Activated T-cell treated with anti-CD3 and anti-CD28 coated beads for 48 hours (primary cell): ENCODE measurements at places on chromosomes 4 and X.

DNA sequence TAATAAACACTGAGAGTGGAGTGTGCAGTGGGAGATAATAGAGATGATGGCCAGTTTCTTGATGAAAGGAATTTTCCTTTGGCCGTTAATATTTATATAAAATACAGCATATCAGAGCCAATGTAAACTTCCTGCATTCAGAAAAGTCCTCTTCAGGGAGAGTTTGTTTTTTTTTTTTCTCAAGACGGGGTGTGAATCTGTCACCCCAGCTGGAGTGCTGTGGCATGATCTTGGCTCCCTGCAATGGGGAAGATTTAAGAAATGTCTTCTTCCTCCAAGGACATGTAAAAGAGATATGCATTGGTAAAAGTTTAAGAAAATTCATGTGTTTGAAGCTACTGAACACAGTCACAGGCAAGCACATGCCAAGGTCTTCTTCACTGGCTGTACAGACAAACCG, 25.4 kb upstream of the TBC1D9 start:
- no peak for DNase-seq

GRCh38 chr4:149017002-149017734, 575.0 kb upstream of the NR3C2 start:
- no peak for DNase-seq

DNA sequence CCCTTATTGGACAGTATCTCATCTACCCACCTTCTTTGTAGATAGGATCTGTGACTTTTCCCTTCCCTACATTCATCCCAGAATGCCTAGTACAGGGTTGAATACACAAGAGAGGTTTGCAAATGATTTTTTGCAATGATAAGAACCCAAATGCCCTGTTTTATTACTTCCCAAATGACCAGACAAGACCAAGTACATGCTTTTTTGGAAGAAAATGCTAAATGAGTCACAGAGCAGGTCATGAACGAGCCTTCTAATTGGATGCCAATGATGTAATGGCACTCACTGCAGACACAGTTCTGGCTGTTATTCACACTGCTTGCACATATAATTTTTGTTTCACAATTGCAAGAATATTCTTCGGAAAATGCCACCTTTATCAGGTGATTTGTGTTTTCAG, 17.8 kb upstream of the GABRQ start:
- DNase-seq, result no peak

- DNase-seq, result no peak
Measured at GRCh38 chr4:135207531-135207930, 1005.9 kb upstream of the PABPC4L start.

- DNase-seq, result no peak
Measured at GRCh38 chr4:149638073-149638472, 177.6 kb downstream of the IQCM start.

GRCh38 chr4:3384391-3384770, 57.4 kb upstream of the HGFAC start:
- DNase-seq, result no peak

DNA sequence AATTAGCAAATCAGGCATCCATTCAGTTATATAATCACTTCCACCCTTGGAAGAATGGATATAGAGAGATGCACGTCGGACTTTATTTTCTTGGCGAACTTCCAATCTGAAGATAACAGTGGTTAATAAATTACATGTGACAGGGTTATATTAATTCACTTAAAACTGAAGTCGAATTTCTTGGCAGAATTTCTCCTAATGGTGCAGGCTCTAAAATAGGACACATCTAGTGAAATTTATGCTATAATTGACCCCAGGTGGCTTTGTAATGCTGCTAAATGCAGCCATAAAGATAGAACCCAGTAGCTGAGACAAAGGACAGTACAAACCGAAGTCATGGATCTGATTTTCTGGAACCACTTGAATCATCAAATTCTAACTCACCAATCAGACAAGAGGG, 20.8 kb upstream of the SLC10A4 start:
- no peak for DNase-seq

DNA sequence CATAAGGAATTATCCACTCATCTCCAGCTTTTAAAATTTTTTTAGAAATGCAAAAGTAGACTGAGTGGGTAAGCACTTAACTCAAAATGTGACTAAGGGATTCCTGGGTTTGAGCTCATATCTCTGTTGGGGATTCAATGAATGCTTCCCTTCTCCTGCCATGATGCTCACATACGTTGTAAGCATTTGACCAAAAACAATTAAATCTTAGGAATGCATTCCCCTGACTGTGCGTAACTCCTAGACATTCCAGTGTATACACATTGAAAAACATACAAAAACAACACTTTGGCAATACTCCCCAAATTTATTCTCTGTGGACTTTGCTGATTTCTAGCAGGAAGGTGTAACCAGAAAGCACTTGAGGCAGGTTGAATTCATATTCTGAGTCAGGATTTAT, 29.8 kb downstream of the SPANXA2 start:
- DNase-seq, result no peak

- no peak for DNase-seq
Measured at GRCh38 chr4:48299560-48299959, 29.9 kb upstream of the TEC start.

DNA sequence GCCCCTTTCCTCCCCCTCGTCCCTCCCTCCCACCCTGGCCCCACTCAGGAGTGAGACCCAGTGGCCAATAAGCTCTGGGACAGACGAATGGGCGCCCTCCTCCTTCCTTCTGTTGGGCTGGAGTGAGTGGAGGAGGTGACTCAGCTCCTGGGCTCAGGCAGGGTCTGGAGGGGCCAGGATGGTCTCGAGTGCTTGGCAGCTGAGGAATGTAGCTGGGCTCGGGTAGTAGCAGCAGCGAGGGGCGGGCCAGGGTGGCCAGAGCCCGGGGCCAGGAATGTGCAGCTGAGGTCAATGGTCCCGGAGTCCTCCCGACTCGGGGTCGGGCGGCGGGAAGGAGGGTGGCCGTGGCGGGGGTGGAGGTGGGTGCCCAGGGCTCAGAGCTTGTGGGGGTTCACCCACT, 15.0 kb downstream of the G6PD start:
- DNase-seq, result no peak

- no peak for DNase-seq
Measured at GRCh38 chr4:14125375-14126129, 498.0 kb upstream of the BOD1L1 start.

- no peak for DNase-seq
Measured at GRCh38 chr4:161121451-161121850, 1042.3 kb downstream of the FSTL5 start.

GRCh38 chr4:66639361-66639760, 905.9 kb downstream of the CENPC start:
- DNase-seq, result no peak

GRCh38 chr4:132646186-132646585, 502.9 kb upstream of the PCDH10 start:
- no peak for DNase-seq

GRCh38 chrX:16825264-16826035, 39.2 kb downstream of the TXLNG start:
- no peak for DNase-seq

DNA sequence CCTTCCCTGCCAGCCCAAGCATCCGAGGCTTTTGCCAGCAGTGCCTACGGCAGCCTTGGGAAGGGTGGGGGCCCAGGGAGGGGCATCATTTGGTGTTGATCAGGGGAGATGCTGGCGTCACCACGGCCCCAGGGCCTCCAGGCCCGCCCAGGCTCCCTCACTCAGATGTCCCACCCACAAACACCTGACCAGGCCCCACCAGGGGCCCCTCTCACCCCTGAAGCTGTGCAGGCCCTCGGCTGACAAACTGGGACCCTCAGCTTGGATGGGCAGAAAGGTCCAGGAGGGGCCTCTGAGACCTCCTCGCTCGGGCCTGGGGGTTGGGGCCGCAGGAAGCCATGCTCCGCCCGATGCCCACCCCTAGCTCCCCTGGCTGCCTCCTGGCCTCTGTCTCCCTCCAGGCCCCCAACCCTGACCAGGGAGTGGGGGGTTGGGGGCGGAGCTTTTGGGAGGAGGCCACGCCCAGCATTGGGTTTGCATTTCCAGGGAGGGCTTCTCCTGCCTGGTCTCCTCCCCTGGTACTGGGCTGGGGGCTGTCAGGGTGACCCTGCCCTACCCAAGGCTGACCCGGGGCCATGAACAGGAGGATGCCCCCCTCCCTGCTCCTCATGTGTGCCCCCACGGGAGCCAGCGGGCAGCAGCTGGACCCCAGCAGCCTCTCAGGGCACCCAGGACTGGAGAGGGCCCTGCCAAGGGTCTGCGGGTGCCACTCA, 33.4 kb upstream of the SPON2 start:
- DNase-seq, result no peak

DNA sequence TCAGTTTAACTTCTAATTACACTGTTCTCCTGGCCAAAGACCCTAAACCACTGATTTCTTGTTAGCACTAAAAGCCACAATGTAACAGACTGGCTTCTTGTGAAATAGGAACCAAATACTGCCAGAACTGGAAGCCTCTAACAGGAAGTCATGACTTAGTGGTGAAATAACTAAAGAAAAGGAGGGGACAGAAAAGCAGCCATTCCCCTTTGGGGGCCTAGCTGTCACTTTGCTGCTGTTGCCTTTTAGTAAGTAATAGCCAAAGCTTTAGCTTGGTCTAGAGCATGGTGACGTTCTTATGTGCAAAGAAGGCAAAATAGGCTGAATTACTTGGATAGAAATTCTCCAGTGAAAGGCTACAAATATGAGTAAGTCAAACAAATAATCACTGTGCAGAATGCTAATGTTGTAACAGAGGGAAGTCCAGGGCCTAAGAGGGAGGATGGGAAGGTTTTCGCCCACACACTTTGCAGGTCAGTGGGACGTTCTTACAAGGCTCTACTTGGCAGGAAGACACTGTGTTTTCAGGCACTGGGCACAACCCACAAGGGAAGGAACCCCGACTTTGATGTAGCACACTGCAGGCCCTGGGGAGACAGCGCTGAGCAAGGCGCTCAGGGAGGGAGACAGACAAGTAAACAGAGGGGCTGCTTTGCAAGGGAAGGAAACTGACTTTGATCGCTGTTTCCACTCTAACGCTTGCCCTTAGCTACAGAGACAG, 16.7 kb downstream of the GAB3 start:
- no peak for DNase-seq

GRCh38 chrX:45006002-45006800, 133.2 kb downstream of the KDM6A start:
- no peak for DNase-seq

DNA sequence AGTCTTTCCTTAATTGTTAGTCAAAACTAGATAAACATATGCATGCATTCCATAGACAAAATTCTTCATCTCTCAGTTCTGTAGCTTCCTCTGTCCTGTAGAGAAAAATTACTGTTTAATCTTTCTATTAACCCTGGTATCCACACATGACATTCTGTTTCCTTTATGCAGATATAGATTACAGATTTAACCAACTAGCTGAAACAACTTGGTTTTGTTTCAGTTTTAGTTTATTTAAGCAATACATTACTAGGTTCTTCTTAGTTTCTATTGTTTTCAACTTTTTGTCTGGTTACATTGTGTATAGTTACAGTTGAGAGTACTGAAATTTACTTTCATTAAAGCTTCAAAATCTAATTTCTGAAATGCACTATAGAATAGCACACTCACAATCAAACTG, 933.9 kb upstream of the EPHA5 start:
- no peak for DNase-seq

DNA sequence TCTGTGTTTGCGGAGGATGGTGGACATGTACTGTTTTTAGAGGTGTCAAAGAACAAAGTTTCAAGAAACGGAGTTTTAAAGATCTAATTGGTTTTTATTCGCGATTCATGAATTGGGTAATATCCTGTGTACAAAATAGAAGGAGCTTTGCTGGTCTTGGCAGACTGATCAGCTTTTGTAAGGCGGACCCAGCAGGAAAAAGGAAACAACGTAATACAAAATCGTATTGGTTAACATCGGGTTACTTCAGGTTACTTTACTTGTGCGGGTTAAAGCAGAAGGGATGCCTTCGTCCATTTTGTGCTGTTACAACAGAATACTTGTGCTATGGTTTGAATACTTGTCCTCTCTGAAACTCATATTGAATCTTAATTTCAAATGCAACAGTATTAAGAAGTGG, 11.4 kb upstream of the NYX start:
- DNase-seq, result no peak

GRCh38 chrX:21632027-21632426, 26.1 kb downstream of the KLHL34 start:
- DNase-seq, result no peak

- no peak for DNase-seq
Measured at GRCh38 chr4:13539619-13540445, 4.5 kb downstream of the NKX3-2 start.

DNA sequence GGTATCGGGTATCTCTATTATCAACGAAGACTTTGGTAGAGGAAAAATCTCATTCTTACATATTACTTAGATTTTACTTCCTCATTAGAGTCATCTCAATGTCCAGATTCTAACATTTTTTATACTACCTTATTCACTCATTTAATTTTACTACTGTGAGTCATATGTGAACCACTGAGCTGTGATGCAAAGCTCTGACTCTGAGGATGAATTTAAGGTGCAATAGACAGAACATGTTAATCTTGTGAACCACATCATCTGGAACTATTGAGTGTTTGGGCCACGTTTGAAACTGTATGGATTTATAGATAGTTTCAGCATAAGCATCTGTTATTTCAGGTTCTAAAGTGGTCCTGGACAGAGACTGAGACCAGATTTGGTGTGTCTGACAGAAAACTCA, 78.4 kb downstream of the PWWP3B start:
- DNase-seq, result no peak

GRCh38 chr4:166092797-166093290, 219.8 kb downstream of the TLL1 start:
- no peak for DNase-seq

DNA sequence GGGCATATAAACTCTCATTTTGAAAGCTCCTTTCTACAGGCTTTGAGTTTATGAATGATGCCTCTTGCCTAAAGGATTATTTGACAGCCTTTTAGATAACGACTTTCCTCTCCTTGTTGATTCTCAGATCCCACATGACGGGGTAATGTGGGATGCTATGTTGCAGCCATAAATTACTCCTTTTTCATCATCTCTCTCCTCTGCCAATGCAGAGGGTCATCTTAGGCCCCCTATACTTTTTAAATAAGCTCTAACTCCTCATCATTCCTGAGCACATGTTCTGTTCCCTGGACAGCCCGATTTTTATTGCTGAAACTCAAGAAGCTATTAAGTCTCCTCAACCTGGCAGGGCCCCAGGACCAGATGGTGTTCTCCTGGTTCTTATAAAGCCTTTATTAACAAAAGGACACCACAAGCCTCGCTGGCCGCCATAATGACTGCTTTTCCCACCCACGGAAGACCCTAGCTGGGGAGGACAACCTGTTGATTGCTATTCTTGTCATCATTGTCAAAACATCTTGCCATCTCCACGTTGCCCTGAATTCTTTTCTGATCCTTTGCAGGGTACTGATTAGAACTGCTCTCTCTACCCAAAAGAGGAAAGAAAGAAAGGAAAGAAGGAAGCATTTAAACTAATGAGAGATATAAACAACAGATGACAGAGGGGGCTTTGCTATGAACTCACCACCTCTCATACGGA, 150.7 kb downstream of the DHX15 start:
- no peak for DNase-seq

DNA sequence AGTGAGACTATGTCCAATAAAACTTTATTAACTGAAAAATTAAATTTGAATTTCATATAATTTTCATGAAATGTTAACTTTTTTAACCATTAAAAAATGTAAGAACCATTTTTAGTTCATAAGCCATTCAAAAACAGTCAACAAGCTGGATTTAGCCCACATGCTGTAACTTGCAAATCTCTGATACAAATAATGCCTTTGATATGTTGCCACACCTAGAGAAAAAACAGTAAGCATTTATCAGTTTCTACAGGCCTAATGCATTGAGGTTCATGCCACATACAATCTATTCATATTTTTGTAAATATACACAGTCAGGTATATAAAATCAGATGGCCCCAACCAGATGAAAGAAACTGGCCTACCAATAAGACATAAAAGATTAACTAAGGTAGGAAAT, 52.8 kb downstream of the LCORL start:
- no peak for DNase-seq

GRCh38 chrX:143634663-143635455, 1.0 kb downstream of the SLITRK4 start:
- DNase-seq, result no peak
